ENCODE measurements at places on chromosomes 4 and X. TPM values are rescaled to one million over a fixed set of nuclear protein-coding genes. Genes with fewer than 3 reads are reported as not detected.

The COL4A5 gene
- total RNA-seq: not detected

The SOX3 gene
- total RNA-seq: not detected

The SHROOM3 gene
- 0.55 TPM for total RNA-seq

The ZBTB49 gene
- 11.6 TPM for total RNA-seq

The TMSB15C gene
- 2.3 TPM for total RNA-seq

The PCDH11X gene
- total RNA-seq: not detected

The ELMOD2 gene
- 20.4 TPM for total RNA-seq

The GPRASP2 gene
- 0.16 TPM for total RNA-seq

The PROM1 gene
- not detected for total RNA-seq

The VCX gene
- total RNA-seq: not detected

The LGI2 gene
- total RNA-seq: not detected

The ANXA3 gene
- total RNA-seq: 0.64 TPM

The PDZD11 gene
- total RNA-seq: 18.5 TPM

The PFKFB1 gene
- 0.71 TPM for total RNA-seq

The BEND4 gene
- total RNA-seq: 14.1 TPM

The RAB33A gene
- 8.0 TPM for total RNA-seq

The ARHGEF6 gene
- total RNA-seq: 33.0 TPM

The MSX1 gene
- total RNA-seq: not detected

The MYOZ2 gene
- total RNA-seq: not detected

The NXF2 gene
- not detected for total RNA-seq

The TLR1 gene
- 39.6 TPM for total RNA-seq

The TRPC5OS gene
- not detected for total RNA-seq

The TCP11X2 gene
- total RNA-seq: not detected

The P2RY8 gene
- 315 TPM for total RNA-seq

The CT83 gene
- total RNA-seq: not detected

The SCOC gene
- 18.0 TPM for total RNA-seq

The CHRNA9 gene
- total RNA-seq: 0.16 TPM

The ARMCX1 gene
- total RNA-seq: 0.42 TPM

The ETDA gene
- total RNA-seq: not detected

The CNKSR2 gene
- total RNA-seq: 15.7 TPM

The MBTPS2 gene
- total RNA-seq: 7.9 TPM

The CT45A5 gene
- not detected for total RNA-seq

The NAA11 gene
- total RNA-seq: not detected
